ENCODE measurements at places on chromosomes 6 and 20.

DNA sequence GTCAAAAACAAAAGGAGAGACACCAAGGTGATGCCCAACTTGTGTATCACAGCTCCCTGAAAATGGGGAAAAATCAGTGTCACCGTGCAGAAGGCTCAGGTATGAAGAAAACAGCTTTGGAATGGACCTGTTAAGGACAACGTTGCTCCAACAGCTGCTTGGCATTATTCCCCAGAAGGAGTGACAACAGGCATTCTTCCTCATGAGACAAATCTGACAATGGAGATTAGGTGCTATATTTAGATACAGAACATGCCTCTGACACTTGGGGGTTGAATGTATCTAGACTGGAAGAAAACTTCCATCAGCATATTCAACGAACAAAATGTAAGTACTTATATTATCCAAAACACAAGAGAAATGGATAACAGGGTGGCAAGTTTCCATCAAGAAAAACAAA, 87.7 kb downstream of the MBOAT1 start:
- no peak for DNase-seq

- DNase-seq = no peak
These were observed 9.5 kb upstream of the PNRC1 start for GRCh38 chr6:89071036-89071435.

- DNase-seq = no peak
These were observed 15.0 kb downstream of the COL9A3 start for GRCh38 chr20:62831854-62832211.

GRCh38 chr6:122069932-122070331, 329.5 kb upstream of the HSF2 start:
- no peak for DNase-seq

DNA sequence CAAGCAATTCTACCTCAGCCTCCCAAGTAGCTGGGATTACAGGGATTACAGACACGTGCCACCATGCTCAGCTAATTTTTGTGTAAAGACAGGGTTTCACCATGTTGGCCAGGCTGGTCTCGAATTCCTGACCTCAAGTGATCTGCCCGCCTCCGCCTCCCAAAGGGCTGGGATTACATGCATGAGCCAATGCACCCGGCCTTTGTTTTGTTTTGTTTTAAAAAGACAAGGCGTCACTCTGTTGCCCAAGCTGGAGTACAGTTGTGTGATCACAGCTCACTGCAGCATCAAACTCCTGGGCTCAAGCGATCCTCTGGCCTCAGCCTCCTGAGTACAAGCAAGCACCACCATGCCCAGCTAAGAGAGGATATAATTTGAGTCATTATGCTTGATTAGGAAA, 5.4 kb downstream of the SERINC3 start:
- no peak for DNase-seq

GRCh38 chr6:97422171-97422570, 139.2 kb upstream of the MMS22L start:
- no peak for DNase-seq

Measured in CD4-positive, alpha-beta T cell treated with Interleukin-10 for 1 hour (primary cell).